ENCODE measurements at places on chromosomes 6 and 20. TPM values are rescaled to one million over a fixed set of nuclear protein-coding genes. Genes with fewer than 3 reads are reported as not detected.
A peak's percentile ranks its signal among the peaks of the same experiment; 100 is the strongest.

Gene GNAS-AS1
- total RNA-seq, result 0.51 TPM

Gene TAAR9
- total RNA-seq, result not detected

Gene CD93
- total RNA-seq, result 17.2 TPM

Gene RNF182
- total RNA-seq, result 0.75 TPM

Gene NR2E1
- not detected for total RNA-seq

Gene CDKAL1
- 11.7 TPM for total RNA-seq

Gene PI16
- total RNA-seq, result 0.23 TPM

Gene CST4
- total RNA-seq, result not detected

Gene EBF4
- total RNA-seq, result 7.5 TPM

Gene PTPRT
- total RNA-seq, result 1.2 TPM

Gene KCNS1
- 0.04 TPM for total RNA-seq

Gene SCRT2
- 0.09 TPM for total RNA-seq

Gene COL9A1
- 0.09 TPM for total RNA-seq

Gene SLC17A3
- total RNA-seq, result not detected

Gene ELOVL5
- total RNA-seq, result 16.7 TPM

DNA sequence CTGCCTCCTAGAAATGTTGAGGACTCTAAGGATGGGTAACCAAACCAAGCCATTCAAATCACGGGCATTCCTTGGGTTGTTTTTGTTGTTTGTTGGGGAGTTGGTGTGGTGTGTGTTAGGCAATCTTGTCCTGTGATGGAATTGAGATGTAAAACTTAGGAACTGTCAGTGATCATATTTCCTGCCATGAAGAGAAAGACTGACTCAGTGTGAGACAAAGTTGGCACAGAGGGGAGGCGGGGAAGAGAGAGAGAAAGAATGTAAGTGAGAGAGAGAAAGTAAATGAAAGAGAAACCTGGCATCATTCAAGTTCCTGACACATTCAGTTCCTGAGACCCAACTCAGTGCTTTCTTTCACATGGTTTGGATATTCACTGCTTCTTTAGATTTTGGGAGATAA is 21.6 kb upstream of the FBXO30 start:
- H3K27me3 ChIP-seq, result no peaks in the 10 kb centered on the region
- H3K4me1 ChIP-seq, result no peaks in the 10 kb centered on the region
- H3K36me3 ChIP-seq, result no peaks in the 10 kb centered on the region

- H3K27ac ChIP-seq, result no peak overlapping the region
- H3K36me3 ChIP-seq, result no peaks in the 10 kb centered on the region
- H3K27me3 ChIP-seq, result no peaks in the 10 kb centered on the region
Measured at GRCh38 chr20:39083761-39084160, 121.6 kb downstream of the DHX35 start.

- no peaks in the 10 kb centered on the region for H3K36me3 ChIP-seq
- no peak for DNase-seq
- no peak overlapping the region for H3K4me3 ChIP-seq
- H3K27ac ChIP-seq, result no peak overlapping the region
- no peaks in the 10 kb centered on the region for H3K27me3 ChIP-seq
Measured at GRCh38 chr20:61370841-61371303, 118.8 kb downstream of the CDH4 start.

- no peaks in the 10 kb centered on the region for H3K4me1 ChIP-seq
- H3K27me3 ChIP-seq, result no peaks in the 10 kb centered on the region
- no peaks in the 10 kb centered on the region for H3K36me3 ChIP-seq
- H3K4me3 ChIP-seq, result no peak overlapping the region
- H3K27ac ChIP-seq, result no peak overlapping the region
Measured at GRCh38 chr6:155366325-155366724, 52.0 kb upstream of the TFB1M start.

- no peaks in the 10 kb centered on the region for H3K27me3 ChIP-seq
- H3K4me3 ChIP-seq, result no peak overlapping the region
- no peak for DNase-seq
Measured at GRCh38 chr6:16504609-16505008, 256.7 kb downstream of the ATXN1 start.

- no peaks in the 10 kb centered on the region for H3K36me3 ChIP-seq
- no peak within 1 kb of the TSS for H3K27ac ChIP-seq
- DNase-seq, result peak; percentile 57
- peak within 1 kb of the TSS; percentile 53 for H3K4me3 ChIP-seq
- H3K27me3 ChIP-seq, result no peaks in the 10 kb centered on the region
Measured at GRCh38 chr6:73452107-73452461, at the start of gene CGAS. CGAS (minus strand) TSS chr6:73452297; CDS start chr6:73452181, 116 bp downstream.

DNA sequence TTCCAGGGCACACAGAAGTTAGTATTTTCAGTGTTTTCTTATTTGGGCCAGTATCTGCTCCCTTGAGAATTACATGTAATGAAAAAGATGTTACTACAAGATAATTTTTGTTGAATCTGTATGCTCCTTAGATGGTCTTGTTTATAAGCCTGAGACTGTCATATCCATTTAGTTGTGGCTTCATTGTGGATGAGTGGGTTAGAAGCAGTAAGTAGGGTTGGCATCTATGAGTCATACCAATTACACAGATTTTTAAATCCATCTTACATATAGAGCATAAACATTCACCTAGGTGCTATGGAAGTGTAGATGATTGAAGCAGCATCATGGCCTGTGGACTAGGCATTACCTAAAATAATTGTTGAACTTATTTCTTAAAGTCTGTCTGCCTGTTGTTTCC is 13.5 kb upstream of the BAG2 start:
- H3K4me3 ChIP-seq, result no peak overlapping the region
- no peaks in the 10 kb centered on the region for H3K27me3 ChIP-seq
- no peaks in the 10 kb centered on the region for H3K4me1 ChIP-seq
- H3K36me3 ChIP-seq, result peaks cover 4% of the 10 kb centered on the region

DNA sequence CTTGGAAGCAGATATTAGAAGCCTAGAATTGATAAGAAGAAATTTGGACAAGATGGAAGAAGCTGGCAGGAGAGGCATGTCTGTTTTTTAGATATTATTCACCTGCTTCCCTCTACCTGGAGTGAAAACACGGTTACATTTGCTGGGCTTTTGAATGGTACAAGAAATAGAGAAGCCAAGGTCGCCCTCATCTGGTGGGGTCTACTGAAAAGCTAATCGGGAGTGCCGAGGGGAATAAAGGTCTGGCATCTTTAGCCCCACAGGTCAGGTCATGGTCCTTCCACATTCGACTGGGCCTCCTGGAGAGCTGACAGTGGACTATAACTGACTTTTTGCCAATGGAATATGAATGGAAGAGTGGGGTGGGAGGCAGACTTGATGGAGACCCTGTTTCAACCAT is 4.6 kb upstream of the C2 start:
- H3K4me3 ChIP-seq, result no peak overlapping the region
- no peaks in the 10 kb centered on the region for H3K36me3 ChIP-seq
- no peak overlapping the region for H3K27ac ChIP-seq
- no peaks in the 10 kb centered on the region for H3K4me1 ChIP-seq
- no peak for DNase-seq

GRCh38 chr6:21750575-21750974 is 157.0 kb downstream of the SOX4 start:
- H3K36me3 ChIP-seq, result no peaks in the 10 kb centered on the region
- no peak overlapping the region for H3K4me3 ChIP-seq
- no peaks in the 10 kb centered on the region for H3K27me3 ChIP-seq
- no peaks in the 10 kb centered on the region for H3K4me1 ChIP-seq
- no peak overlapping the region for H3K27ac ChIP-seq
- no peak for DNase-seq

DNA sequence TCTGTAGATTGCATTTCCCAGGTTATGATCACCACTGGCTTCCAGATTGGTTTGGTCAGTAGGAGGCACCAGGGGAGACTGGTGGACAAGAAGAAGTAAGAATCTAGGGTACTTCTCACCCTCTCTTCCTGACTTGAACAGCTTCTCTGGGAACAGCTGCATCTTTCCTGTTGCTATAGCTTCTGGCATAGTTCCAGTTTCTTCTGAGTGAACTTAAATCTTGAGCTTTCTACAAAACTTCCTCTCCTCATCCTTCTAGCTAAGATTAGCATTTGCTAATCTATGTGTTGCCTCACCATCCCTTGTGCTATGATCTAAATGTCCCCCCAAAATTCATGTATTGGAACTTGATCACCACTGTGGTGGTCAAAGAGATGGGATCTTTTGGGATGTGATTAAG is 724.6 kb downstream of the UTRN start:
- H3K27ac ChIP-seq, result no peak overlapping the region
- no peaks in the 10 kb centered on the region for H3K27me3 ChIP-seq
- DNase-seq, result no peak
- no peaks in the 10 kb centered on the region for H3K36me3 ChIP-seq

DNA sequence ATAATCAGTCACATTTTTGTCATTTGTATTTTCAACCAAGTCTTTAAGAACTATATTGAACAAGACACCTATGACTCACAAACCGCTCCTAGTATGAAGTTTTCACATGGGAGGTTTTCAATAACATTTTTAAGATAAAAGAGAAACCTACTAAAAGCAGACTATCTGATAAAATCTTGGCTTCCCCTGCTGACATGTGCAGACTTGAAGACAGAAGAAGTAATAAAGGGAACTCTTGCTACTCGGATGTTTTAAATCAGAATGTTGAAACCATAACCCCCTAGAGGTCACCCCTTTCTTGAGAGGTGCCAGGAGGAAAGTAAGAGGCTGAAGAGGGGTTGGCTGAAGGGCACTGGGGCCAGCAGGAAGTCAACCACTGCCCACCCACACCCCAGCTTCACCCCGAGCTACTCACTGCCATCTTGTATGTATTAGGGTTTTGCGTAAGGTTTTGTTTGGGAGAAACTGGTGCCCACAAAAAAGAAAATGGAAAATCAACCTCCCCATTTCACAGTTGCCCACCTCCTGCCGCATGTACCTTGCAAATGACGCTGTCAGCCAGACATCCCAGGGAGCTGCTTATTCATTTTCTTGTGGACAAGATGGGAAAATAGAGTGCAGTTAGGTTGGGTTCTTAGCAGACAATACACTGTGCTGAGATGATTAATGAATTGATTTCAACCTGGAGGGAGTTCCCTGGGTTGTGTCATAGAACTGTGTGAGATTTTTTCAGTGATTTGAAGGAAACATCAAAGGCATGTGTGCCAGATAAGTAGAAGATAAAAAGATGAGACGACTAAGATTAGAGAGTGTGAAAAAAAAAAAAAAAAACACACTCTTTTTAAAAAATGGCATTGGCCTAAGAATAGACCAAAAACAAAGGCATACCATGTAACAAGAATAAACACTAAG is 83.2 kb upstream of the TAB2 start:
- no peak for DNase-seq
- H3K36me3 ChIP-seq, result no peaks in the 10 kb centered on the region
- H3K4me3 ChIP-seq, result no peak overlapping the region
- peaks cover 13% of the 10 kb centered on the region for H3K4me1 ChIP-seq
- no peaks in the 10 kb centered on the region for H3K27me3 ChIP-seq
- no peak overlapping the region for H3K27ac ChIP-seq

DNA sequence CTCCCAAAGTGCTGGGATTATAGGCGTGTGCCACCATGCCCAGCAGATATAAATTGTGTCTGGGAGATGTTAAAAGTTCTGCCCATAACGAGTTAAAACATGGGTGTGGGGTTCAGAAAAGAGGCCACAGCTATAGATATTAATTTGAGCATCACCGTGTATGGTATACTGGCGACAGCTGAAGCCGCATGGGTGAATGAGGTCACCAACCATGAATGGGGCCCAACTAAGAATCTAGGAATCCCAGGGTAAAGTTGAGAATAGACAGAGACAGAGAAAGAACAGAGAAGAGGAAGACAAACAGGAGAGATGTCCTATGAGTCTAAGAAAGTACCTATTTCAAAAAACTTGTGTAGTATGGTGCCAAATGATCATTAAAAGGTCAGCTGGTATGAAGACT is 50.9 kb downstream of the ILRUN start:
- no peaks in the 10 kb centered on the region for H3K36me3 ChIP-seq
- no peak for DNase-seq
- H3K4me3 ChIP-seq, result no peak overlapping the region
- no peaks in the 10 kb centered on the region for H3K4me1 ChIP-seq

DNA sequence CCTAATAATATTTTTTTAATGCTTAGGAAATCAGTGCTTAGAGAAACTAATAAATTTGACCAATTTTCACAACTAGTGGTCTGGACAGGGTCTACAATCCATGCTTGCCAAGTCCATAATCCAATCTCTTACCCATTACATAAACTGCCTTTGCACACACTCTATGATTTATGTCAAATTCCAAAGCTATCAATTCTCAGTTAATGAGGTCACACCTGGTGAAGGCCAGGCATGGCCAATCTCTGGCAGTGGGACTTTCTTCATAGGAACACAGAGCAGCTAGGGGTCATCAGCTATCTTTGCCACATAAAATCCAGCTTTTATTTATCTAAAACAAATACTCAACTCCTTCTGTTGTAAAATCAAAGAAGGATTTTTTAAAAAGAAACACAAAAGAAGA is 21.2 kb downstream of the PAK5 start:
- no peaks in the 10 kb centered on the region for H3K4me1 ChIP-seq
- DNase-seq, result no peak
- H3K27me3 ChIP-seq, result no peaks in the 10 kb centered on the region

- H3K27ac ChIP-seq, result no peak overlapping the region
- no peak overlapping the region for H3K4me3 ChIP-seq
- H3K4me1 ChIP-seq, result peaks cover 6% of the 10 kb centered on the region
- DNase-seq, result no peak
- no peaks in the 10 kb centered on the region for H3K27me3 ChIP-seq
Measured at GRCh38 chr6:25483943-25484342, 168.1 kb upstream of the SCGN start.

GRCh38 chr20:43761386-43762340 is 34.9 kb upstream of the GTSF1L start:
- H3K4me1 ChIP-seq, result no peaks in the 10 kb centered on the region
- H3K4me3 ChIP-seq, result no peak overlapping the region
- DNase-seq, result no peak
- no peak overlapping the region for H3K27ac ChIP-seq

DNA sequence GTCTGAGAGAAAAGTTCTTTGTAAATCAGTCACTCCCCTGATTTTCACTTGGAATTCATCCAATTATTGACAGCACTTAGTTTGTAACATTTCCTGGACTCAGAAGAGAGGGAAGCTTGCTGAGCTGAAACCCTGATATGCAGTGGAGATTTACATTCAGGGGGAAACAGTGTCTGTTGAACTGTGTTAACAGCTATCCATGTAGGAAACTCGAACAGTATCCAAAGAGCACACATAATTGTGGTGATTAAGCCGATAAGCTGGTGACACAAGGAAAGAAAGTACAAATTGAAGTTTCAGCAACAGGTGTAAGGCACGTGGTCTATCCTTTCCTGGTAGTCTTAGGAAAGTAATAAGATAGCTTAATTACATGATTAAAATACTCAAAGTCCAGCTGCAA is 78.1 kb upstream of the FLRT3 start:
- no peaks in the 10 kb centered on the region for H3K4me1 ChIP-seq
- no peak for DNase-seq
- H3K27ac ChIP-seq, result no peak overlapping the region
- H3K36me3 ChIP-seq, result no peaks in the 10 kb centered on the region

GRCh38 chr20:9215539-9215938 is 146.7 kb downstream of the PLCB4 start:
- no peaks in the 10 kb centered on the region for H3K36me3 ChIP-seq
- H3K4me3 ChIP-seq, result no peak overlapping the region
- DNase-seq, result no peak
- H3K27me3 ChIP-seq, result no peaks in the 10 kb centered on the region
